ENCODE measurements at places on chromosomes 7 and 10.
A peak's percentile ranks its signal among the peaks of the same experiment; 100 is the strongest.

- DNase-seq, result no peak
Measured at GRCh38 chr10:78512205-78512550, 478.5 kb downstream of the RPS24 start.

DNA sequence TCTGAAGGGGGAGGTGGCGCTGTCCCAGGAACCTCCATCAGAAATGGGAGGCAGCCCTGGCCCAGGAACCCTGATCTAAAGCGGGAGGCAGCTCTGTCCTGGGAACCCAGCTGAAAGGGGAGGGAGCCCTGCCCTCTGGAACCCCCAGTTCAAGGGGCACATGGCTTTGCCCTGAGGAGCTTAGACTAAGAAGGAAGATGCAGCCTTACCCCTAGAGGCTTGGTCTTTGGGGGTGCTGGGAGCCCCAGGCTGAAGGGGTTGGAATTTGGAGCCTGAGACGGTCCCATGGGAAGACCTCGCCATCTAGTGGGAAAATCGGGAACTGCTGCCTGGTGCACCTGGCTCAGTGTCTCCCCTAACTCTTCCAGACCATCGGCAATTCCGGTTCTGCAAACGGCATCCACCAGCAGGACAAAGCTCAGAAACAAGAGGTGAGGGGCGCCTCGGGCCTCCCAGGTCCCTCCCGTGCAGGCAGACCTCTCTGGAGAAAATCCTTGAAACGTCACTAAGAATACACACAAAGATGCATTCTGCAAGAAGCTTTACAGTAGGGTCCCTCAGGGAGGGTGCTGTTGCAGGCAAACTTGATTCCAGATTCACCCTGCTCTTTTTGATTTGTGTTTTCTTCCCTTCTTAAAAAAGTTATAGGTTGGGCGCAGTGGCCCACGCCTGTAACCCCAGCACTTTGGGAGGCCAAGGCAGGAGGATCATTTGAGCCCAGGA is 52.4 kb upstream of the GTF2IRD1 start:
- DNase-seq, result peak; percentile 75

- no peak for DNase-seq
Measured at GRCh38 chr7:151857412-151857811, 19.5 kb downstream of the PRKAG2 start.

DNA sequence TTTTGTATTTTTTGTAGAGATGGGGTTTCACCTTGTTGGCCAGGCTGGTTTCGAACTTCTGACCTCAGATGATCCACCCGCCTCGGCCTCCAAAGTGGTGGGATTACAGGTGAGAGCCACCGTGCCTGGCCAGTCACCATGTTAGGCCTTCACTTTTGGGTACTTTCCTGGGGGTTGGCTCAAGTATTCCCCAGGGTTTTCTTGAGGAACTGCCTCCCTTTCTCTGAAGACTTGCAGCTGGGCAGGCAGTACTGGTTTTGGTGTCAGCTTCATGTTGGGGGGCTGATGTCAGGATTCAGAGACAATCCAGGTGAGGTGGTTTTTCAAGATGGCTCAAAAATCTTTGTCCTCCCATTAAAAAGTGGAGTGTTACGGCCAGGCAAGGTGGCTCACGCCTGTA is 7.7 kb downstream of the ZNHIT1 start:
- no peak for DNase-seq

- no peak for DNase-seq
Measured at GRCh38 chr7:144826208-144826607, 9.6 kb downstream of the TPK1 start.

GRCh38 chr7:103469095-103469948 is 23.3 kb upstream of the SLC26A5 start:
- DNase-seq, result no peak

GRCh38 chr7:4613846-4614548 is 68.1 kb upstream of the FOXK1 start:
- no peak for DNase-seq

GRCh38 chr7:30727061-30727945 is 24.6 kb upstream of the INMT start:
- DNase-seq, result peak; percentile 82

DNA sequence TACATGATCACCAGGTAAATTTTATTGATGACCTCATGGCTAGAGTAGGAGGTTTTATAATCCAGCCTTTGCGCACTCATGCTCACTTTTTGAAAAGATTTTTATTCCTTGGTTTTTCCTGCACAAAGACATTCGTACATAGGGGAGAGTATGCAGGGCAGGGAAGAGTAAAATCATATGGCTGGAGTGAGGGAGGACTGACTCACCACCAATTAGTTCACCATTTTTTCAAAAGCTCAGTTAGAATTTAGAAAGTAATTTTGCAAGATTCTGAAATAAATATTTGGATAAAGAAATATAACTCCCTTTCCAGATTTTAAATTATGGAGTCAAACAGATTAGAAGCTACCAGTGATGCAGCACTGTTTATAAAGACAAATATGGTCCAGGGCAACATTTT is 111.9 kb downstream of the SEMA3D start:
- no peak for DNase-seq

GRCh38 chr7:91579837-91580236 is 300.7 kb downstream of the MTERF1 start:
- DNase-seq, result no peak

DNA sequence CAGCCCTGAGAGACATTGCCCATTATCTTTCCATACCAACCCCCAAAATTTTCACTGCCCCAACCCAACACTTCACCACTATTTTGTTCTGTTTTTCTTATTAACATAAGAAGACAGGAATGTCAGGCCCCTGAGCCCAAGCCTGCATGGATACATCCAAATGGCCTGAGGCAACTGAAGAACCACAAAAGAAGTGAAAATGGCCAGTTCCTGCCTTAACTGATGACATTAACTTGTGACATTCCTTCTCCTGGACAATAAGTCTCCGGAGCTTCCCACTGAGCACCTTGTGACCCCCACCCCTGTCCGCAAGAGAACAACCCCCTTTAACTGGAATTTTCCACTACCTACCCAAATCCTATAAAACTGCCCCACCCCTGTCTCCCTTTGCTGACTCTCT is 1076.4 kb upstream of the GHITM start:
- DNase-seq, result no peak

DNA sequence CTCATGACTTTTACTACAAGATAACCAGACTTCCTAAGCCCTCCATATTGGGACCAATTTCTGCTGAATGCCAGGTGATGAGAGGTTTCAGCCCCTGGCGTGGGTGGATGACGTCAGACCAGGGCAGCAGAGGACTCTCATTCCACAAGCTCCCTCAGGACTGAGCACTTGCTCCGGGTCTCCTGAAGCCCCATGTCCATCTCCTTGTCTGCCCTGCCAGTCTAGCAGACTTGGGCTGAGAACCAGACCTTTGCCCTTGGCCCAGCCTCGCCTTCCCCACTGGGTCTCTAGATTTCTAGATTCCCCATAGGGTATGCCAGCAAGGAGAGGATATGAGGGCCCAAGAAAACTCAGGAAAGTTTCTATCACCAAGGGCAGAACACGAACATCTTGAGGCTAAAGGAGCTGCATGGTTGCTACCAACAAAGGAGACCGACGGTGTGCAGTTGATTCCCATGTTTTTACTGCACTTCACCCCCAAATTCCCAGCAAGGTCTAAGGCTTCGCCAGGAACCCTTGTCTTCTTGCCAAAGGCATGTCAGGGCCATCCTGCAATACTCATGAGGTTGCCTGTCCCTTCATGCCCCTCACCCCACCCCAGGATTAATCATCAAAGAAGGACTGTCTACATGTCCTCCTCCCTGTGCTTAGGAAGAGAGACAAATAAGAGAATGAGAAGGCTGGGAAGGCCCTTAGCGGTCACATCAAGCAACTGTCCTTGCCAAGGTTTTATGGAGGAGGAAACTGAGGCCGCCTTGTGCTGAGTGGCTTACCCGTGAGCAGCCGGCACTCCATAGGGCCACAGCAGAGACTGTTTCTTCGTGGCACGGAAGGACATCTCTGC is 96.5 kb upstream of the MACROH2A2 start:
- DNase-seq, result no peak

- DNase-seq, result peak; percentile 96
Measured at GRCh38 chr10:100912605-100913469, at the start of gene SLF2. SLF2 (plus strand) TSS chr10:100912963; CDS start chr10:100913111, 148 bp downstream.

DNA sequence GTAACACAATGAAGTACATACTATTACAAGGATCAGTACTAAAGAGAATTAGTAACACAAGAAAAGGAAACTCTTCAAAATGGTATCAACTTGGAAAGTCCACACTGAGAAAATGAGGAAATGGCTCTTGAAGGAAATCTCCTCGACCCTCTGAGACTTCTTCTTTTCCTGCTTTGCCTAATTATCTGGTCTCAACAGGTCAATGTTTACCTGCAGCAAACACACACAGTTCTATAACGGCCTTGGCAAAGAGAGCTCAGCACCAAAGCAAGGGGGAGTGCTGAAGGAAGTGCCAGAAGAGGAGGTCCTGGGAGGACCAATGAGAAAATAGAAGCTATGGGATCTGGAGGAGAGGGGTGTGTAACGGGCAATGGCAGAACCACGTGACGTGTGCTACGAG is 21.9 kb downstream of the CHCHD3 start:
- no peak for DNase-seq

- DNase-seq, result no peak
Measured at GRCh38 chr7:142513178-142513955, 235.9 kb upstream of the PRSS1 start.

DNA sequence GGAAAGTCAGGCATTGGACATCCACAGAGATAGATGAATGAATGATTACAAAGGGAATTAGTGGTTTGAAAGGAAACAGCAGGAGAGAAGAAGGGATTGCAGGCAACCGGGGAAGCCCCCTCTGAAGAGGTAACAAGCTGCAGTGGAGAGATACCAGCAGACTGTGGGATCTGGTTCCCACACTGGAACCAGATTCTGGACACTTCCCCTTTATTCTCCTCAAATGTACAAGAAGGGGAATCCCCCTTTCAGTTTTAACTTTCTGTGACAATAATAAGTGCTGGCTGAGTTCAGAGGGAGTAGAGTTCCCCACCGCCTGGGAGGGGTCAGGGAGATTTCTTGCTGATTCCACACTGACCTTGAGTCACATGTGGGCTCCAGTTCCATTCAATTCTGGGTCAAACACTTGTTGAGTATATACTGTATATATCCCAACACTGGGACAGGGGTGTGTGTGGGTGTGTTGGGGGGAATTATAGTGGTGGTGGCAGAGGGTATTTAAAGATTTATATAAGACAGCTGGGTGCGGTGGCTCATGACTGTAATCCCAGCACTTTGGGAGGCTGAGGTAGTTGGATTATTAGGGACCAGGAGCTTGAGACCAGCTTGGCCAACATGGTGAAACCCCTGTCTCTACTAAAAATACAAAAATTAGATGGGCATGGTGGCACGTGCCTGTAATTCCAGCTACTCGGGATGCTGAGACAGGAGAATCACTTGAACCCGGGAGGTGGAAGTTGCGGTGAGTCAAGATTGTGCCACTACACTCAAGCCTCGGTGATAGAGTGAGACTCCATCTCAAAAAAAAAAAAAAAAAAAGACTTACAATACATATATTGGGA is 16.5 kb upstream of the DDIT4 start:
- no peak for DNase-seq

GRCh38 chr10:29185050-29185449 is 103.8 kb upstream of the LYZL1 start:
- no peak for DNase-seq

DNA sequence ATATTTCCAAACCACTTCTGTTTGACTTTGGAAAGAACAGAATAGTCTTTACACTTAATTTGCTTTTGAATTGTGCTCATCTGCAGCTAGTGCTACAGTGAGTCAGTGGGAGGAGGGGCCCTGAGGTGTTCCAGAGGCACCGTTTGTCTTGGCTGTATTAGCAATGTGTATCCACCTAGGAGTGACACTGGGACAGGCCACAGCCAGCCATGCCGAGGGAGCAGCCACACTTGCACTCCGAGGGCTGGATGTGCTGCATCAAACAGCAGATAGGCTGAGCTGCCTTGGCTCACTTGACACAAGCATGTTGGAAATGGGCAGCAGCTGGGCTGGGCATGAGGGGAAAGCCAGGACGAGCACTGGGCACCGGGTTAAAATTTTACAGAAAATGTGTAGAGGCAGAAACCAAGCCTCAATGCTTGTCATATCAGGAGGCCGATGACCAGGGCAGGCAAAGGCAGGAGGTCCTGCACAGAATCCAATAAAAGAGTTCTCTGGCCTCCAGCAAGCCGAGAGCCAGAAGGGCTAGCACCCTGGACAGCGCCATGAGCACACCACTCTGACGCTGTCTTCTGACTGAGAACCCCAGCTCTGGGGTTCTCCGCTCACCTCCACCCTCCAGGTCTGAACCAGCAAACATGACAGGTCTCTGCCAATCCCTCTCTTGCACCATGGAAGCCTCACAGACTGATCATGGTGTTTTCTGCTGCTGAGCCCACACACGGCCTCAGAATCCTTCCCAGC is 163.3 kb downstream of the GRID1 start:
- DNase-seq, result peak; percentile 19

DNA sequence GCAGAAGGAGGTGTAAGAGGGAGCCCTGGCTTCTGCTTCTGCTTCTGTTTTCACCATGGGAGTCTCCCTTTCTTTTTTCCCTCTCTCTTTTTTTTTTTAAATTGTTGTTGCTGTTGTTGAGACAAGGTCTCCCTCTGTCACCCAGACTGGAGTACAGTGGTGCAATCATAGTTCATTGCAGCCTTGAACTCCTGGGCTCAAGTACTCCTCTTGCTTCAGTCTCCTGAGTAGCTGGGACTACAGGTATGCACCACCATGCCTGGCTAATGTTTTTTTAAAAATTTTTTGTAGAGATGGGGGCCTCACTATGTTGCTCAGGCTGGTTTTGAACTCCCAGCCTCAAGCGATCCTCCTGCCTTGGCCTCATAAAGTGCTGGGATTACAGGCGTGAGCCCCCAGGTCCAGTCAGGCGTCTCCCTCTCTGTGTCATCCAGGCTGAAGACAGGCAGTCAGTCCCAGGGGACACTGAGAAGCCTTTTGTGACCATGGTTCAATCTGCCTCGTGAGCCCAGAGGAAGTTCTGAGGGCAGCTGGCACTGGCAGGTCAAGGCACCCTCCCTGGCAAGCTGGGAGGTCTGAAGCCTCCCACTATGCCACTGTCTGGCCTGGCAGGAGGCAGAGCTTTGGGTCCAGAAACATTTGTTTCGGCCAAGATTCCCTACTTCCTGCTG is 33.6 kb upstream of the NPFFR1 start:
- no peak for DNase-seq

DNA sequence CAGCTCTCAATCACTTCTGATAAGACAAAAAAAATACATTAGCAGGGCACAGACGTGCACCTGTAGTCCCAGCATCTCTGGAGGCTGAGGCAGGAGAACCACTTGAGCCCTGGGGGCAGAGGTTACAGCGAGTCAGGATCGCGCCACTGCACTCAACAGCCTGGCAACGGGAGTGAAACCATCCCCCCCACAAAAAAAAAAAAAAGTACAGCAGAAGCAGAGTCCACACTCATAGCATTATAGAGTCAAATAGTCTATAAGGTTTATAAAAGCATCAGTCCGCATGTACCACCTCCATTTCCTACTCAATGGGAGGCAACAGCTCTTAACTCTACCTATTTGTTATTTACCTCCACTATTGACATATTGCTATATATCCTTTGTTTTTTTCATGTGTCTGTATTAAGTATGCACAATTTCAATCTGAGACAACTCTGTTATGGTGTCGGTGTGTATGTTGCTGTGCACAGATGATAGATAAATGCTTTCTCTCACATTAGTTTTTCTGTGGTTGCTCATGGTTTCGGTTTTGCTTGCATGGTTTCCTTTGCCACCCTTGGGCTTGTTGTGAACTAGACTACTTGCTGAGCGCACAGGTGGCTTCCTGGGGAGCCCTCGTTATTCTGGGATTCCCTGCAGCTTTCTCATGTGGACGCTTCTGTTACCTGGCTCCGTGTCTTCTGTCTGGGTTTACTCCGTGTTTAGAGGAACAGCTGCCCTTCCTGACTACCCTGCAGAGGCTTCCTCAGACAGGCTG is 40.4 kb downstream of the PROSER2 start:
- peak; percentile 61 for DNase-seq
